ENCODE measurements at places on chromosomes 4 and X. TPM values are rescaled to one million over a fixed set of nuclear protein-coding genes. Genes with fewer than 3 reads are reported as not detected.
A peak's percentile ranks its signal among the peaks of the same experiment; 100 is the strongest.

Gene USP17L18
- not detected for total RNA-seq

Gene USP17L29
- not detected for total RNA-seq

Gene EVC2
- total RNA-seq, result 2.3 TPM

Gene HGFAC
- 0.10 TPM for total RNA-seq

Gene NALF2
- not detected for total RNA-seq

Gene BST1
- total RNA-seq, result not detected

- no peak for DNase-seq
These were observed 90.2 kb upstream of the SLITRK2 start for GRCh38 chrX:145727476-145727875.

DNA sequence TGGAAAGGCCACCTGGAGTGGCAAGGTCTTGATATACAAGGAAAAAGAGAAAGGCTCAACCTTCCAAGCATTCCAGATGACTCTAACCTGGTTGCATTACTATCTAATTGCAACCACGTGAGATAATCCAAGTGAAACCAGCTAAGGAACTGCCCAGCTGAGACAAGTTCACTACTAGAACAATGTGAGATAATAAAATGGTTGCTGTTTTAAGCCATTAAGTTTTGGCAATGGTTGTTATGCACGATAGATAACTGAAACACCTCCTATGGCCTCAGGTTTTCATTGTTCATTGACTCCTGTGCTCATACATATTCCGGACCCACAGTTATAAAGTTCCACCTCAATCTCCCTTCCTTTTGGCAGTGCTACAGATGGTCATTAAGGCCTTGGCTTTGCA is 9.2 kb upstream of the CXorf66 start:
- DNase-seq, result no peak

GRCh38 chr4:182880387-182881356 is 36.5 kb downstream of the DCTD start:
- peak; percentile 23 for DNase-seq

DNA sequence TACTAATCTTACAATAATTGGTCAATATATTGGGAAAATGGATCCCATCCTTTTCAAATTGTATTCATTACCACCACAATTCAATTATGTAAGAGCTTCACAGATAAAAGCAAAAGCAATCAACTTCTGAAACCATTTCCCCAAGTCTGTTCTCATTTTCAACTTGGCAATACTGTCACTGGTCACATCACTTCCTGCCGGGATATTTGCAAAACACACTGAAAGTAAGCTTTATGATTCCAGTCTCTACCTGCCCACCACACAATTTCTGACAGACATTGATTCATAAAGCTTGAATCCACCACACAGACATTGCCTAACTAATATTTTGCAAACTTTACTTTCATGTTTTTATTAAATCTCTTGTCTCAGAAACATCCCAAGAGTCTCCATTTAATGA is 53.6 kb downstream of the LIN54 start:
- no peak for DNase-seq

GRCh38 chr4:47646372-47646771 is 161.3 kb downstream of the ATP10D start:
- DNase-seq, result no peak

DNA sequence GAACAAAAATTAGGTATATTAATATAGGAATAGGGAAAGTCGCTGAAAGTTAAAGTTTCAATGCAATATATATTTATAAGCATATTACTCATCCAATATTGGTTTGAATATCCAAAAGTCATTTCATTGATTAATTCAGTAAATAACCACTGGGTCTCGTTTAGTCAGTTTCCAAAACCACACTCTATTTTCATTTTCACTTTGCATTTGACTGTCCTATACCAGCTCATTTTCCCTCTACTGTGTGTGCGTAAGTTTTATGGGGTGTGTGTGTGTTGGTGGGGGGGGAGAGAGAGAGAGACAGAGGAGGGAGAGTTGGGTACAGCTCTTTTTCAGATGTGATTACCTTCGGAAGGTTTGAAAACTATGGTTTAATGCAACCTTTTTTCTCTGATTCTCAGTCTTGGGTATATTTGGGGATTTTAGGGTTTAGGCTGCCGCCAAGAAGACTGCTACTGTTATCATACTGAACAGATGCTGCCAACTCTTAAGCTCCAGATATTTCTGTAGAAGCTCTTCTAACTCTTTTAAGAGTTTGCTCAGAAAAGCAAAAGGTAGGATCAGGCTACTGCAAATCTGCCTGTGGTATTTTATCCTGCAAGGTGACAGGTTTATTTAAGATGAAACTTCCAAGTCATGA is 1427.4 kb downstream of the PCDH7 start:
- DNase-seq, result no peak

GRCh38 chrX:140477987-140478386 is 26.9 kb downstream of the SOX3 start:
- DNase-seq, result no peak

GRCh38 chr4:14863418-14864364 is 138.6 kb upstream of the CPEB2 start:
- no peak for DNase-seq

DNA sequence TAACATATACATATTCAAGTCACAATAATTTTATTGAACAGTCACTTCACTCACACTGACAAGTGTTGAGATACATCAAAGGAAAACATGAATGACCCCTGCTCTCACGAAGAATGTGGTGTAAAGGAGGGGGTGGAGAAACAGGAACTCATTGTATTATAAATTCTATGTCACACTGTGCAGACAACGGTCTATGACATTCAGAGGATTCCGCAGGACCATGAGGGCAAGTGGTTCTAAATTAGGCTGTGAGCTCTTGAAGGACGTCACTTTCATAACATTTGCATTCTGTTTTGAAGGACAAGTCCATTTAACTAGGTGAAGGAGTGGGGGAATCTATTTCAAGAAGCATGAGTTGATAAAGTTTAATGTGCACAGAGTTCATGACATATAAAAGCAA is 415.2 kb upstream of the HS3ST1 start:
- DNase-seq, result no peak

DNA sequence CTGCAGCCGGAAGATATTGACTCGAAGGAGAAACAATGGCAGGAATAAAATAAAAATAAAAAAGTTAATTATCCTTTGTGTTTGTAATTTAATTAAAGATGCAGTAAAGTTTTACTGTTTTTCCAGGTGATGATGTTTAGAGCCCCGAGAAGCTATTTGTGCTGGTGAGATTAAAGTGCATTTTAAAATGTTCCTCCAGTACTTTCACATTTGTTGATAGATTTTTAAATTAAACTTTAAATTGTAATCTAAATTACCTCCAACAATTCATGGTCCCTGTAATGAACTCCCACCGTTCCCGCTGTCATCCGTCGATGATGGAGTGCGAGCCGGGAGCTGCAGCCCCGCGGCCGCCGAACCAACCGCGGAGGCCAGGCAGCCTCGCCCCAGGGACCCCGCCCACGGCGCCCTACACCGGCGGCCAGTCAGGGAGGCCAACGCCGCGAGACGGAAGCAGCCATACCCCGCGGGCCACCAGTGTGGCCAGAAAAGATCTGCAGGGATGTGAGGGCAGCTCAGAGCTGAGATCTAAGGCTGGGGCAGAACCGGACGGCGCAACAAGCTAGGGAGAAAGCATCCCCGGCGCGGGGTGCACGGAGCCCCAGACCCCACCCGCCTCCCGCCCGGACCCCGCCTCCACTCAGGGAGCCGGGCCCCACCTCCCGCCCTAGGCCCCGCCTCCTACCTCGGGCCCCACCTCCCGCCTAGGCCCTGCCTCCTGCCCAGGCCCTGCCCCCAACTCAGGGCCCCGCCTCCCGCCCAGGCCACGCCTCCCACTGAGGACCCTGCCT is 104.0 kb downstream of the FAM53A start:
- peak; percentile 83 for DNase-seq

- DNase-seq, result no peak
These were observed 14.8 kb downstream of the RPL34 start for GRCh38 chr4:108635070-108635655.

DNA sequence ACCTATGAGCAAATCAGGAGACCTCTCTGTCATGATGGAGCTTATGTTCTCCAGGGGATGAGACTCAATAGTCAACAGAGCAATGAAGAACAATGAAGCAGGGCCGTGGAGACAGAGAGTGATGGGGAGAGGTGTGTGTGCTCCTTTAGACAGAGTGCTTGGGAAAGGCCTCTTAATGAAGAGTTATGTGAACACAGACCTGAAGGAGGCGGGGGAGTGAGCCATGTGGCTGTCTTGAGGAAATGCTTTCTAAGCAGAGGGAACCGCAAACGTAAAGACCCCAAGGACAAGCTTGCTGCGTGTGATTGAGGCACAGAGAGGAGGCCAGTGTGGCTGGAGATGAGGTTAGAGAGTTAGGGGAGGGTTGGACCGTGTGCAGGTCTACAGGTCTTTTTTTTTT is 53.1 kb downstream of the CHRNA9 start:
- no peak for DNase-seq

GRCh38 chr4:79673377-79673776 is 265.3 kb upstream of the GK2 start:
- no peak for DNase-seq

GRCh38 chrX:68999356-68999755 is 165.9 kb downstream of the PJA1 start:
- peak; percentile 30 for DNase-seq

DNA sequence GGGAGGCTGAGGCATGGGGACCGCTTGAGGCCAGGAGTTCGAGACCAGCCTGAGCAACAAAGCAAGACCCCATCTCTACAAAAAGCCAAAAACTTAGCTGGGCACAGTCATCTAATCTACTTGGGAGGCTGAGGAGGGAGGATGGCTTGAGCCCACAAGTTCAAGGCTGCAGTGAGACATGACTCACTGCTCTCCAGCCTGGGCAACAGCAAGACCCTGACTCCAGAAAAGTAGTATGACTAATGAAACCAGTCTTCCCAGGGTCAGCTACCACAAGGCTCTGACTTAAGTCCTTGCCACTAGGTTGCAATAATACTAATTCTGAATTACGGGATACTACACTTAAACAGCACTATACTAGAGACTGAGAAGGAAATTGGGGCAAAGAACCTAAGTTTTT is 33.1 kb downstream of the ERVMER34-1 start:
- DNase-seq, result peak; percentile 44

DNA sequence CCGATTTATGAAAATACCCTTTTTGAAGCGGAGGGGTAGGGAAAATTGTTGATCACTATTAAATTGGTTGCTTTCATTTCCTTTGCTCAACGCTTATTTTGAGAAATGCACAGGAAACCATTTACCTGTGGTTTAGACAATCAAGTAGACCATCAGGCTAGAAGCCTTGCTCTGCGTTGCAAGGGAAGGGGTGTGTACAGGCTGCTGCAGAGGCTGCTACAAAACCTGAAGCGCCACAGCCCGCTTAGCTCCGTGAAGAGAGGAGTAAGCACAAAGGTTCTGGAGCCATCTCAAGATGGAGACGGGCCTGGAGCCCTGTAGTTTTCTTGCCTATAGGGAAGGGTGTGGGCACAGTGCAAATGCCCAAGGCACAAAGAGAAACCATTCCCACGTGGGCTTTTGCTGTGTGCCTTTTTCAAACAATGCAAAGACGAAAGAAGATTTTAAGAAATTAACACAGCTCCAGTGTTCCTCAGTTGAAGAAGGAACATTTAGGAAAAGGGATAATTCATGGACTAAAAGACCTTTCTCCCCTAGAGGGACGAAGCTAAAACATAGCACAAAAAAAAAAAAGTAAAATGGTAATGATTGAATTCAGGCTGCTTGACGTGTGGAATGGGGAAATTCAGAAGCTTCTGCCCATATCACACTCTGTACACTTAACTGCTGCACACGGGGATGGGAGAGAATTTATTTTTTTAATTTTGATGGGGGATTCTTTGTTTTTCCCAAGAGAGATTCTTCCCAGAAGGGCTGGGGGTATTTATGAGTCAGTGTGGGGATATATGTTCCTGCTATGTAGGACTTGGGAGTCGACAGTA is 3.5 kb downstream of the TMSB4X start:
- DNase-seq, result peak; percentile 71

- no peak for DNase-seq
These were observed 959 bp upstream of the REST start for GRCh38 chr4:56906489-56907393.

DNA sequence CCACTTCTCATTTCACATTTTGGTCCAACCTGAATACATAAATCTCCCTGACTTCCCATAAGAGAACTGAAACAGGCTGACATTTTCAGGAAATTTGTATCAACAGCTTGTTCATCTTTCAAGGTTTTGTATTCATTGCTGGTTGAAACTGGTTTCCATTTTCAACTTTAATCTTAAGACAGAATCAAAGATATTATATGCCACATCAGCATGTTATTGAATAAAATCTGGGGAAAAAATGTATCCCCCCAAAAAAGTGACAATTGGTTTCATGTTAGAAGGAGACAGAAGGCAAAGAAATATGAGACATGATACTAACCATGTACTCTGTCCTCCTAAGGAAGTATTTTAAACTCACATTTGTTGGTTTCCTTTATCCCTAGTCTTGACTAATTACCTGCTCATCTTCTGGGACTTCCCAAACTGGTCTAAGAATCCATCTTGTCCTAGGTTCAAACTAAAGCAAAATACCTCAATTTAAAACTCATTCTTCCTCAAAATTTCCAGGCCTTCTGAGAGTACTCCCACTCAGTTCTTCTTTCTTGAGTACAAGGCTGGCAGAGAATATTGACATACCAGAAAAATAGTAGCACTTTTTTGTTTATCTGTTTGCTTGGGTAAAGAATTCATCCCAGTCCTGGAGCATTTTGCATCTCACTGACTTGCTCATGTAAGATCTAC is 3.1 kb upstream of the ANTXR2 start:
- DNase-seq, result no peak

DNA sequence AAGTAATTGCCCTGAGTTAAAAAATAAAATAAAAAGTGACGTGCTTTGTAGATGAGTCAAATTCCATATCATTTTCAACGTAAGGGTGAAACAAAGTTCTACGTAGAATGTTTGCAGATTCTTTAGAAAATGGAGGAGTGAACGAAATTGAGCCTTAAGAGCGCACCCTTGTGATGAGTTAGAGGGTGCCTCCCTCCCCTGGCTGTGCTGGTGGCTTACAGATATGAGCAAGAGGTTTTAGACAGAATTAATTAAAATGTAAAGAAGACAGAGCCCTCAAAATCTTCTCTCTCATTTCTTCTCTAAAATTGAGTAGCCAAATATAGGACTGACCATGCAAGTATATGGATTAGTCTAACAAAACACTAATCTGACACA is 30.2 kb upstream of the LGI2 start:
- DNase-seq, result no peak
